ENCODE measurements at places on chromosomes 11 and 22. TPM values are rescaled to one million over a fixed set of nuclear protein-coding genes. Genes with fewer than 3 reads are reported as not detected.

GRCh38 chr22:41146573-41146972 is 54.2 kb downstream of the EP300 start:
- DNase-seq: no peak
- no peak overlapping the region for H3K4me3 ChIP-seq
- H3K27me3 ChIP-seq: no peaks in the 10 kb centered on the region
- H3K27ac ChIP-seq: no peak overlapping the region

DNA sequence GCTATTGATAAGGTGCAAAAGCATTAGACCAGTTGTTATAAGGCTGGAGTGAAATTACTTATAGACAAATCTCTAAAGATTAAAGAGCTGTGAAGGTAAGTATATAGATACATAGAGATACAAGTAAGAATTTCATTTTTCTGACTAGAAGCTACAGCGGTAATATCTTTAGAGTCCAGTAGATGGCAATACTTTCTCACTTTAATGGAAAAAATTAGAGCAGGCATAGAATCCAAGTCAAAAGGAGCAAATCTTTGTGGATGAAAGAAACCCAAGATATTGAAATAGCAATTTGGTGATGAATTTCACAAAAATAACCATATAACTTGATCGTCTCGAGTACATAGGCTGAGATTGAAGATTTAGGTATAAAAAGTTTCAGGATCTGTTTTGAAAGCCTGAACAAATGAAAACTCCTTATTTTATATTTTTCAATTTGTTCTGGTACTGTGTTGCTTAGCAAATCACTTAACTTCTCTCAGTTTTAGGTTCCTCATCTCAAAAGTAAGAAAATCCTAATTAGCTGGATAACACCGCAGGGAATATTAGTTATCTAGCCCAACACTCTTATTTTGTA is 81.9 kb downstream of the UVRAG start:
- DNase-seq: no peak
- no peaks in the 10 kb centered on the region for H3K36me3 ChIP-seq
- peaks cover 2% of the 10 kb centered on the region for H3K4me1 ChIP-seq
- H3K4me3 ChIP-seq: no peak overlapping the region
- no peak overlapping the region for H3K27ac ChIP-seq

GRCh38 chr11:15476371-15476917 is 361.7 kb downstream of the INSC start:
- no peaks in the 10 kb centered on the region for H3K4me1 ChIP-seq
- no peak for DNase-seq
- no peak overlapping the region for H3K27ac ChIP-seq
- no peaks in the 10 kb centered on the region for H3K27me3 ChIP-seq

GRCh38 chr11:131449036-131450019 is 78.9 kb downstream of the NTM start:
- H3K27ac ChIP-seq: no peak overlapping the region
- no peak overlapping the region for H3K4me3 ChIP-seq
- no peaks in the 10 kb centered on the region for H3K36me3 ChIP-seq
- DNase-seq: no peak
- no peaks in the 10 kb centered on the region for H3K4me1 ChIP-seq
- no peaks in the 10 kb centered on the region for H3K27me3 ChIP-seq

- no peaks in the 10 kb centered on the region for H3K27me3 ChIP-seq
- H3K27ac ChIP-seq: no peak overlapping the region
- no peak for DNase-seq
- peaks cover 2% of the 10 kb centered on the region for H3K4me1 ChIP-seq
- no peak overlapping the region for H3K4me3 ChIP-seq
Observed at GRCh38 chr11:74437441-74438042, 29.8 kb downstream of the KCNE3 start.

GRCh38 chr22:44640618-44641155 is 61.3 kb upstream of the PRR5 start:
- no peak overlapping the region for H3K27ac ChIP-seq
- DNase-seq: no peak
- H3K27me3 ChIP-seq: no peaks in the 10 kb centered on the region

The SERPIND1 gene
- 0.22 TPM for total RNA-seq

The CCDC73 gene
- 1.6 TPM for total RNA-seq

The TRPT1 gene
- 27.0 TPM for total RNA-seq
